ENCODE measurements at places on chromosomes 3 and 15. TPM values are rescaled to one million over a fixed set of nuclear protein-coding genes. Genes with fewer than 3 reads are reported as not detected.

DNA sequence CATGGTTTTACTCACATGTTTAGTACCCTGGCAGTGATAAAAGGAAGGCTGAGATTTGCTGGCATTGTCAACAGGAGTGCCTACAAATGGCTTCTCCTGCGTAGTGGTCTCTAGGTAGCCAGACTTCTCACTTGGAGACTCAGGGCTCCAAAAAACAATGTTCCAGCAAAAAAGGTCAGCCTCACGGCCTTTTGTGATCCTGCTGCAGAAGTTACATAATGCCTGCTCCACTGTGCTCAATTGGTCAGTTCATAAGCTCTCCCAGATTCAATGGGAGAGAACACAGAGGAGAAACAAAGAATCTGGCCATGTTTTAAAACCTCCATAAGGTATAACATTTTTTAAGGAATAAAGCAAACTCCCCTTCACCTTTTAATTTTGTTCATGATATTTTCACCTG lies 76.1 kb upstream of the CMSS1 start:
- H3K4me1 ChIP-seq = no peaks in the 10 kb centered on the region
- no peaks in the 10 kb centered on the region for H3K36me3 ChIP-seq
- no peak overlapping the region for H3K4me3 ChIP-seq
- DNase-seq = no peak
- H3K27ac ChIP-seq = no peak overlapping the region
- H3K27me3 ChIP-seq = no peaks in the 10 kb centered on the region

DNA sequence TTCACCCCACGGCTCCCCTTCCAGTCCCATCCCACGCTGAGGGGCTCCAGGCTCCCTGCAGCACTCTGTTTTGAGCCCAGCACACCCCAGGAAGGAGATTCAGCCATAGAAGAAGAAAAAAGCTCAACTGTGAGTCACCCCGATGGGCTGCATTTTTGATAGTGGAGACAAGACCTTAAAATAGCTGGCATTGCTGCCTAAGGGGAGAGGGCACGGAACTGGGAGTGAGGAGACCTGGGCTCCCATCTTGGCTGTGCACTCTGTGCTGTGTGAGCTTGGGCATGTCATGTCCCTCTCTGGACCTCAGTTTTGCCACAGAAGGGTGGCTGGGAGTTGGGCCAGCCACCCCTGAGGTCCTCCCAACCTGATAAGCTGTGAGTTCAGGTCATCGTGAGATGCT lies 57.2 kb upstream of the SMAD6 start:
- H3K4me1 ChIP-seq = peaks cover 7% of the 10 kb centered on the region
- no peaks in the 10 kb centered on the region for H3K27me3 ChIP-seq
- DNase-seq = no peak
- no peaks in the 10 kb centered on the region for H3K36me3 ChIP-seq
- H3K4me3 ChIP-seq = no peak overlapping the region

Gene FAM107A
- total RNA-seq = 4.2 TPM

Gene KLHL6
- total RNA-seq = 18.0 TPM

DNA sequence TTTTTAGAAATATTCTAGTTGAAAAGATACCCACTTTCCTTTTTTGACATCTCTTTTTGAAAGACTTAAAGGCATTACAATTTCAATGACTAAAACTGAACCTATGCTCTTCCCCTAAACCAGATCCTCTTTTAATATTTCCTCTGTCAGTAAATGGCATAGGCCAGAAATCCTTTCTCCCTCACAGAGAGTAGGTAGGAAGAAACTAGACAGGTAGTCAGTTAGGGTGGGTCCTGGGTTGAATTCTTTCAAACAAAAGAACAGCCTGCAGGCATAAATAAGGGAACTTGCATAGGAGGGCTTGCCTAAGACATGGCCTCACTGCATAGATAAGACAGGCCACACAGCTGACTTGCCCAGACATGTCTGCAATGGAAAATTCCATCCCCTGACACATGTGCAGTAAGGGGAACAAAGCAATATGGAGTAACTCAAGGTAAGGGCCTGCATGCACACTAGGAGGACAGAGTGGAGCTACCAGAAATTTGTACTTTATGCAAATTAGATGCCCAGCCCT lies 23.1 kb downstream of the PLSCR5 start:
- H3K27me3 ChIP-seq = no peaks in the 10 kb centered on the region
- no peaks in the 10 kb centered on the region for H3K36me3 ChIP-seq
- H3K27ac ChIP-seq = no peak overlapping the region
- no peaks in the 10 kb centered on the region for H3K4me1 ChIP-seq
- DNase-seq = no peak
- no peak overlapping the region for H3K4me3 ChIP-seq

DNA sequence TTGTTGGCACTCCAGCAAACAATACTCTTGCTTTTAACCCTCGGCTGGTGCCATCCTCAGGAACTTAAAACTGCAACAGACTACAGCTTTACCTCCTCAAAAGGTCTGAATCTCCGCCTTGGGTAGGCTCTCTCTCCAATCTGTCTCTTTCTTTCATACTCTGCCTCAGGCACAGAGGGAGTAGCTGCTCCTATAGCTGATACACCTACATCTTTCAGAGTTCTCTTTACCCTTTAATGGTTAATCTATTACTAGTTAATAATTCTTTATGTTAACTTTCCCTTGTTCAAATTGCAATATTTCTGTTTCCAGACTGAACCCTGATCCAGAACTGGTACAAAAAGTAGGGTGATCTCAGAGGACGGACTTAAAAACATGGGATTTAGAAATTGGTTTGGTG lies 66.2 kb downstream of the MAP4 start:
- no peaks in the 10 kb centered on the region for H3K27me3 ChIP-seq
- peaks cover 5% of the 10 kb centered on the region for H3K4me1 ChIP-seq
- no peak for DNase-seq
- H3K36me3 ChIP-seq = no peaks in the 10 kb centered on the region

Gene FANCD2OS
- not detected for total RNA-seq

Gene KCNMB3
- 5.5 TPM for total RNA-seq

GRCh38 chr3:47890126-47890827 lies 87.3 kb downstream of the DHX30 start:
- H3K27me3 ChIP-seq = no peaks in the 10 kb centered on the region
- no peaks in the 10 kb centered on the region for H3K4me1 ChIP-seq
- peak overlapping the region; percentile 67 for H3K27ac ChIP-seq
- H3K4me3 ChIP-seq = no peak overlapping the region

Gene PPP2R3A
- 17.0 TPM for total RNA-seq

- H3K36me3 ChIP-seq = no peaks in the 10 kb centered on the region
- H3K27me3 ChIP-seq = no peaks in the 10 kb centered on the region
- peak; percentile 36 for DNase-seq
- H3K4me3 ChIP-seq = no peak overlapping the region
- H3K4me1 ChIP-seq = peaks cover 3% of the 10 kb centered on the region
These were observed 17.3 kb downstream of the ZDHHC19 start for GRCh38 chr3:196193736-196194541.

DNA sequence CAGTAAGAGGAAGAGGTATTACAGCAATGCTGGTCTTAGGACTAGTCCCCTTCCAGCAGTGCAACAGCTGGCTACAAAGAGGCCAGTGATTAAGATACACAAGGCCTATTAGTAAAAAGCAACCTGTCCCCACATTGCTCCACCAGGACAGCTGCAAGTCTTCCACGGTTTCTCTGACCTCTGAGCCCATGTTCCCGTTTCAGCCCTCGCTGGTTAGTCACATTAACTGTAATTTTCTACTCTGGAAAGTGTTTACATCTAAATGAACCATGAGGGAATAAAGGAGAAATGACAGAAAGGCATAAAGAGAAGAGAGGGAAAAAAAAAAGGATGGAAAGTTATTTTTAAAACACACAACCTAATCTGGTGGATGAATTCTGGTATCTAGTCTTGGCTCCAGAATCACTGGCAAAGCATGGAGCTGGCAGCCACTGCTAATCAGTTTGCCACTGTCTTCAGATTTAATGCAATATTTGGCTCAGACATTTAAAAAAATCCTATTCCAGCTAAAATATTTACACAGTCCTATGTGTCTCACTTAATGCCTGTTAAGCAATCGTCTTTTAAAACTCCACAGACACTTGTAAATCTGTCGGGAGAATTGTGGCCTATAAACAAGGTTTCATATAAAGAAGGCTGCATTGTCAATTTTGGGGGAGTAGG lies 154.9 kb downstream of the GREM1 start:
- no peak overlapping the region for H3K4me3 ChIP-seq
- no peaks in the 10 kb centered on the region for H3K36me3 ChIP-seq
- peak; percentile 65 for DNase-seq
- H3K27ac ChIP-seq = no peak overlapping the region
- no peaks in the 10 kb centered on the region for H3K27me3 ChIP-seq
- H3K4me1 ChIP-seq = no peaks in the 10 kb centered on the region

Gene ATP6V1A
- 68.5 TPM for total RNA-seq

DNA sequence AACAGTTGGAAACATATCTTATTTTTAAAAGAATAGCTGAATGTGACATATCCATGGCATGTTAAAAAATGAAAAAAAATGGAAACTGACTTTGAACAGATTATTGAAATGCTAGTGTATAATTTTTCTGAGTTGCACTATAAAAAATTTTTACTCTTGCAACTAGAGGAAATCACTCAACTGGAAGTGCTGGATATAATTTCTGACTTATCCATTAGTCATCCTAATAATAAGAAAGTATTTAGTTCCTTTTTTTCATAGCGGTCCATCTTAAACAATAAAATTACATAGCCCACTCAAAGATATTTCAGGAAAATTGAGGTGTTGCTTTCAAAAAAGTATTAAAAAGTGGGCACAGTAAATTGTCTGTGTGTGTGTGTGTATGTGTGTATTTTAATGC lies 80.7 kb downstream of the MBNL1 start:
- no peak overlapping the region for H3K27ac ChIP-seq
- no peaks in the 10 kb centered on the region for H3K36me3 ChIP-seq
- no peak overlapping the region for H3K4me3 ChIP-seq
- H3K4me1 ChIP-seq = no peaks in the 10 kb centered on the region
- H3K27me3 ChIP-seq = no peaks in the 10 kb centered on the region
- DNase-seq = no peak

DNA sequence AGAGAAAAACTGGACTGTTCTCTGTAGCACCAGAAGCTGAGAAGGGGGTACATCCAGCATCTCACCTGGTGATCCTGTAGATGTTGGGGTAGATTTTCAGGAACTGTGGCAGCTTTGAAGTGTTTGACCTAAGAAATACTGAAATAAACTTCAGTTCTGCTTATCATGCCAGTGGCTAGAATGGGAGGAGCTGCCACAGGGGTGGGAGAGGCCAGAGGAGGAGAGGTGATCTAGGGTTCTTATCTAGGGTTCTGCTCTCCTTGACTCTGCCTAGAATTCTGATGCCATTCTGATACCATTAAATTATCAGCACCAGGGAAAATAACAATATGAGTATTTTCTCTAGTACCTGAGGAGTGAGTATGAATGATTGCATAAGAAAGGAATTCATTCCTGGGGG lies 10.2 kb upstream of the CPOX start:
- H3K36me3 ChIP-seq = no peaks in the 10 kb centered on the region
- no peak overlapping the region for H3K4me3 ChIP-seq
- H3K27ac ChIP-seq = no peak overlapping the region

Gene CHST14
- 20.0 TPM for total RNA-seq

Gene SLC35A5
- 63.3 TPM for total RNA-seq

GRCh38 chr3:61803983-61804382 lies 242.6 kb downstream of the PTPRG start:
- H3K27me3 ChIP-seq = no peaks in the 10 kb centered on the region
- no peaks in the 10 kb centered on the region for H3K36me3 ChIP-seq
- no peak overlapping the region for H3K4me3 ChIP-seq
- H3K27ac ChIP-seq = no peak overlapping the region
- peaks cover 53% of the 10 kb centered on the region for H3K4me1 ChIP-seq

Gene UNC13C
- total RNA-seq = 16.0 TPM

GRCh38 chr3:107829185-107829584 lies 261.6 kb downstream of the CD47 start:
- H3K4me3 ChIP-seq = no peak overlapping the region
- H3K36me3 ChIP-seq = no peaks in the 10 kb centered on the region
- no peaks in the 10 kb centered on the region for H3K27me3 ChIP-seq
- DNase-seq = no peak

Gene HES1
- total RNA-seq = 70.6 TPM

DNA sequence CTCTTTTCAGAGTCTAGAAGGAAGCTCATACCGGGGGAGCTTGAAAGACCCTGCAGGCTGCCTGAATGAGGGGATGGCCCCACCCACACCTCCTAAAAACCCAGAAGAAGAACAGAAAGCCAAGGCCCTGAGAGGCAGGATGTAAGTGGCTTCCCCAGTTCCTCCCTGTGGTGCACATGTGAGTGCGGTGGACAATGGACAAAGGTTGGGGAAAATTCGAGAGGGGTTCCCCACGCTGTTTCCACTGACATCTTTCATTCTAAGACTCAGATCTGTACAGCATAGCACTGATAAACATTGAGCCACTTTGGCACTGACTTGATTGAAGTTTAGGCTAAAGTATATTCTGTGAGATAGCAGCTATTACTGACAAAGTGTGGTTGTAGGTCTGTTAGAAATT lies 79.5 kb upstream of the UMPS start:
- no peak for DNase-seq
- no peak overlapping the region for H3K4me3 ChIP-seq
- H3K27me3 ChIP-seq = no peaks in the 10 kb centered on the region
- peaks cover 19% of the 10 kb centered on the region for H3K36me3 ChIP-seq

DNA sequence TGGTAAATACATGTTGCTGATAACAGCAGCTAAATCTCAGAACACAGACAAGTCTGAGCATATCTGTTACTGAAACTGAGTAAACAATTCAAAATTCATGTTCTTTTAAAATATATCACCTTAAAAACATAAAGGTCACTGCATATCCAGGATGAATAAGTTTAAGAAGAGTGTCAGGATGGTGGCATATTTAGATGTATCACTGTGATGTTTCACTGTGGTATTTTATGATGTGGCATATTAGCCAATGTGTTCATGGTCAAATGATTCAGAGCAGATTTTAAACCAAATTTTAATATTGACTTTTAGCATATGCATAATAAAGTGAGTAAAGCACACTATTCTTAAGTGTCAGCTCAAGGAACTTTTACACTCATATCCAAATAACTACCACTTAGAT lies 346.4 kb upstream of the DPPA4 start:
- DNase-seq = no peak
- no peaks in the 10 kb centered on the region for H3K4me1 ChIP-seq
- no peak overlapping the region for H3K4me3 ChIP-seq
- H3K27ac ChIP-seq = no peak overlapping the region

GRCh38 chr15:69973102-69973714 lies 124.5 kb downstream of the TLE3 start:
- H3K4me1 ChIP-seq = no peaks in the 10 kb centered on the region
- peaks cover 5% of the 10 kb centered on the region for H3K27me3 ChIP-seq
- H3K36me3 ChIP-seq = no peaks in the 10 kb centered on the region

Gene ZNF860
- 2.6 TPM for total RNA-seq

Gene SLC28A1
- 0.06 TPM for total RNA-seq

GRCh38 chr3:44016818-44017217 lies 224.9 kb upstream of the TOPAZ1 start:
- no peaks in the 10 kb centered on the region for H3K4me1 ChIP-seq
- no peak overlapping the region for H3K27ac ChIP-seq
- no peaks in the 10 kb centered on the region for H3K36me3 ChIP-seq
- no peak for DNase-seq
